ENCODE measurements at places on chromosomes 1 and 21. TPM values are rescaled to one million over a fixed set of nuclear protein-coding genes. Genes with fewer than 3 reads are reported as not detected.

DNA sequence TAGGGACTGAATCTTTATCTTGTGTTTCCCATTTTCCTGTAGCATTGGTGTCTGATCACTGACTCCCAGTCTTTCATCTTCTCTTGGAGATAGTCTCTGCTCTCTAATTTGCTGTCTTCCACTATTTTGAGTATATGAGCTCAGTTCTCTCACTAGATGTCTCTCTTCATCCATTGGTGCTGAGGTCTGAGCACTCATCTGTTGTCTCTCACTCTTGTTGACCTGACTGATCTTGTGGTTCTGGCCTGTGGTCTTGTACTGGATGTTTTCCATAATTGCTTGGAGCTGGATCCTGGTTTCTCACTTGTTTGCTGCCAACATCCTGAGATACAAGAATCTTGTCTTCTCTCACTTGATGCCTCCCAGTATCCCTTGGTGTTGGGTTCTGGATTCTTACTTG lies 25.1 kb upstream of the S100A11 start:
- DNase-seq, result no peak

GRCh38 chr1:214548271-214548670 lies 3.1 kb downstream of the PTPN14 start:
- no peak for DNase-seq

GRCh38 chr1:113375878-113376277 lies 14.4 kb upstream of the MAGI3 start:
- no peak for DNase-seq

Gene LEFTY1
- 0.89 TPM for total RNA-seq

DNA sequence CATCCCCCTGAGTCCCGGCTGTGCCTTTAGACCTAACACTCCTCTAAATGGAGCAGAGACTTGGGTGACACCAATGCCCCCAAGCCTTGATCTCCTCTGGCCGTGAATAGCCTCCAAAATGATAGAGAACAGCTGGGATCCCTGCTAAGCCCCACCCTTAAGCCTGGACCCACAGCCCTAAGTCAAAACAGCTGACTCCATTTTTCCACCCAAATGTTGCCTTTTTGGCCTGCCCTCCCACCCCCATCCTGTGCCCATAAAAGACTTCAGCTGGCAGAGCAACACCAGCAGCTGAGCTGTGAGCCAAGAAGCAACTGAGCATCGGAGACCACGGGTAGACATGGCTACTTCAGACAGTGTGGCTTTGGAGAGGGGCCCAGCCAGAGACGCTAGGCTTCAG lies 420.8 kb downstream of the NPHP4 start:
- DNase-seq, result no peak

- no peak for DNase-seq
Observed at GRCh38 chr21:31107176-31107785, 69.0 kb upstream of the KRTAP19-8 start.

Gene ADGRL2
- 45.2 TPM for total RNA-seq

DNA sequence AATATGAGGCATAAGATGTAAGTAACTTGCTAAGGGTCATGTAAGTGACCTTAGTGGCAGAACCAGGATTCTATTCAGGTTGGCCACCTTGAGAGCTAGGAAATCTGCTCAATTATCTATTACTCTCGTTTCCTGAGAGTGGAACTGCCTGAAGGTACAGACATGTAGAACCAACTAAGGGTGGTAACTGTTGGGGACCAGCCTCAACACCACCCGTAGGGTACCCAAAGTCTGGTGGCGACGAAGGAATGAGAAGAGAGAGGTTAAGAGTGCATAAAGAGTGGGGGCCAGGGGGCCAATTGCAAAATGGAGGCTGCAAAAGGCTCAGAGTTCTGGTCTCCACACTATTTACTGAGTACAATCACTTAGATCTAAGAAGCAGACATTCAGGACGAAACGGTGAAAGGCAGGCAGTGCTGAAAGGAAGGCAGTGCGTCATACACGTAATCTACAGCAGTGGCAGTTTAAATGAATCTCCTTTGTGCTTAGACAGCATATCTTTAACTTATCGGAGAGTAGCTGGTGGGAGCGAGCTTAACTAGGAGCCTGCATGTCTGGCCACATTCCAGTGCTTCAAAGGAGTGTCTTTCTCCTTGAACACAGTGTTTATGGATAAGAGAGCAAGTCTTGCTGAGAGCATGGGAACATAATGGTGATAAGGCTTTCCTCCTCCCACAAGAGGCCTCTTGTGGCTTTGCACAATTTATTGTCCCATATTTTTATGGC lies 25.0 kb downstream of the SRSF4 start:
- no peak for DNase-seq

DNA sequence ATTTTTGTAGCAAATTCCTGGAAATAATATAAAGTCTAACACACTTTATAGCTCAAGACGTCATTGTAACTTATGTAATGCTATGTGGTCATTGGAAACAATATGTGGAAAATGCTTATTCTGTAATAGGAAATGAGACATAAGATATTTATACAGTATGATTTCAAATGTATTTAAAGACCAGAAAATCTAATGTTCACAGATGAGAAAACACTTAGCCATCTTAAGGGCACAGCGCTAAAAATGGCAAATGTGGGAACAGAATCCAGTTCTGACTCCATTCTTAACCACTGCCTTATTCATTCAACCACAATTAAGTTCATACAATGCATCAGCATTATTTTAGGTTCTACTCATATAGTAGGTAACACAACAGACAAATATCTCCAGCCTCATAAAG lies 12.5 kb downstream of the CSDE1 start:
- no peak for DNase-seq

Gene PLA2G2D
- not detected for total RNA-seq

Gene OLFML2B
- 50.3 TPM for total RNA-seq

GRCh38 chr1:115295904-115296696 lies 41.9 kb downstream of the NGF start:
- no peak for DNase-seq

DNA sequence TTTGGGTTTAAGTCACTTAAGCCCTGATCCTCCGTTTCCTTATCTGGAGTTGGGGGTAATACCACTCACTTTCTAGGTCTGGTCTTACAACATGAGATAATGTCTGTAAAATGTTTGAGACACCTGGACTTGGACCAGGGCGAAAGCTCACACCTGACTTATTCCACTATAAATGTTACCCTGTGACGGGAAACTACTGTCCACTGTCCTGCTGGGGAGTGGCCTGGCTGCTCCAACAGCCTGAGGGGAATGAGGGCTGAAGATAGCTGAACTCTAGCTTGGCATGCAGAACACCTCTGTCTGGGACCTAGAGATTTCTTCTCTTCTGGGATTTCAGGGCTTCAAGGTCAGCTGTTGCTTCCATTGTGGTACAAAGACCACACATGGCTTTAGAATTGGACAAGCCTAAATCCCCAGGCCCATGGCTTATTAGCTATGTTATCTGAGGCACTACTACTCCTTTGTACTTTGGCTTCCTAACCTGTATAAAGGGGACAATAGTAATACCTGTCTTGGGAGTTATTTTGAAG lies 9.5 kb upstream of the A3GALT2 start:
- no peak for DNase-seq

- no peak for DNase-seq
Observed at GRCh38 chr1:85857991-85858390, 149.8 kb upstream of the ZNHIT6 start.

DNA sequence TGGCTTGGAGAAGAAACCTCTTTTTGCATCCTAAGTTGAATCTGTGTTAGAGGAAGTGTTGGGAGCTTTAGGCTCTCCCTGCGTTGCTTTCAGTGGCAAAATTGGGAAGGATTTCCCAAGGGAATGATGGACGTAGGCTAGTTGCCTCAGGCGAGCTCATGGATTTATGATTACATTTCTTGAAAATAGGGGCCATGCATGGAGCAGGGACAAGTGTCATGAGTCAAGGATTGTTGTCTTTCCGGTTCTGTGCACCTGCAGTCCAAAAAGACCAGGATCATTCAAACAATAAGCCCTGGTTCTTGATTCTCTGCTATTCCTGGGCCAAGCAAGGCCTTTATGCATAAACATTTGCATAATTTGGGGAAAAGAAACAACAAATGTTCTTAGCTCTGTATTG lies 7.1 kb downstream of the MAN1C1 start:
- DNase-seq, result no peak

Gene FCN3
- 1.2 TPM for total RNA-seq

- DNase-seq, result no peak
Observed at GRCh38 chr21:43921979-43922945, 57.2 kb downstream of the AGPAT3 start.

Gene LCE1B
- not detected for total RNA-seq

Gene CYP4A22
- total RNA-seq, result 0.58 TPM

DNA sequence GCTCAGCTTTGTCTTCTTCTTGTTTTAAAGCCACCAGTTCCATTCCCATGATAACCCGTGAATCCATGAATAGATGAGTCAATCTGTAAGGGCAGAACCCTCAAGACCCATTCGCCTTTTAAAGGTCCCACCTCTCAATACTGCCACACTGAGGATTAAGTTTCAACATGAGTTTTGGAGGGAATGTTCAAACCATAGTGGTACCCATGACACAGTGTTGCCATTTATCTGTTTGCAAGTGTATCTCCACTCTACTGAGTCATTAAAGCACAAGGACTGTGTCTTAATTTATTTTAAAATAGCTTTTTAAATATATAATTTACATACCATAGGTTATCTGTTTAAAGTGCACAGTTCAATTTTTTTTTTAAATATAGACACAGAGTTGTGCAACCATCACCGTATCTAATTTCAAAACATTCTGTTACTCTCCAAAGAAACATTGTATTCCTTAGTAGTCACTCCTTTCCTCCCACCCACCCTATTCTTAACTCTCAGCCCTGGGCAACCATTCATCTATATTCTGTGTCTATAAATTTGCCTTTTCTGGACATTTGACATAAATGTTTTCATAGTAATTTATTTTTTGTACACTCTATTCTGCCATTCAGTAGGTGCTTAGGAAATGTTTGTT lies 4.8 kb upstream of the IL24 start:
- DNase-seq, result no peak

DNA sequence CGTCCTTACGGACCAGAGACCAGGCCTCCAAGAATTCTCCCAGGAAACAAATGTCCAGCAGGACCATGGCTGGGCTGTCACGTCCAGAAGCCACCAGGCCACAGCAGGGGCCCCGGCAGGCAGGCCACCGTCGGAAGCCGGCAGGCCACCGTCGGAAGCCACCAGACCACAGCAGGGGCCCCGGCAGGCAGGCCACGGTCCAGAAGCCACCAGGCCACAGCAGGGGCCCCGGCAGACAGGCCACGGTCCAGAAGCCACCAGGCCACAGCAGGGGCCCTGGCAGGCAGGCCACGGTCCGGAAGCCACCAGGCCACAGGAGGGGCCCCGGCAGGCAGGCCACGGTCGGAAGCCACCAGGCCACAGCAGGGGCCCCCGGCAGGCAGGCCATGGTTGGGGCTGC lies 67.0 kb upstream of the PDE9A start:
- no peak for DNase-seq

Gene S100B
- 1,180 TPM for total RNA-seq

GRCh38 chr1:118298397-118298796 lies 113.4 kb upstream of the SPAG17 start:
- no peak for DNase-seq

DNA sequence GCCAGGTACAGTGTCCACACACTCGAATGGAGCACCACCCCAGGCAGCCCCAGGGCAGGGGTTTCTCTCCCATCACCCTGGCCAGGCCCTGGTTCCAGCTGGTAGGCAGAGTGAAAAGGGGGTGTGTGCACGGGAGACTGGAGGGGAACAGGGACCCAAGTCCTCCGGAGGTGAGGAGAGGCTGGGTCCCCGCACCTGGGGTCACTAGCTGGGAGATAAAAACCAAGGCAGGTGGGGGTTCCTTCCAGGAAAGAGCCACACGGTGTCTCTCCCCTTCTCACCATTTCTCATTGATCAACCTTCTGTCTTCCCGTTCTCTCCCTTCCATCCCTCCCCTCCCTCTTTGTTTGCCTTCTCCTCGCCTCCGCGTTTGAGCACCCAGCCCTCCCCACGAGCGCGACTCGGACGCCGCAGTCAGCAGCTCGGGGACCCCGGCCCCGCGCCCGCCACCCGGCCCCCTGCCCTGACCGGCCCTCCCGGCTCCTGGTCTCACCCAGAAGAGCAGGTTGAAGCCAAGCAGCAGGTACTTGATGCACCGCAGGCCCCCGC lies 358 bp downstream of the TSPAN2 start:
- no peak for DNase-seq

DNA sequence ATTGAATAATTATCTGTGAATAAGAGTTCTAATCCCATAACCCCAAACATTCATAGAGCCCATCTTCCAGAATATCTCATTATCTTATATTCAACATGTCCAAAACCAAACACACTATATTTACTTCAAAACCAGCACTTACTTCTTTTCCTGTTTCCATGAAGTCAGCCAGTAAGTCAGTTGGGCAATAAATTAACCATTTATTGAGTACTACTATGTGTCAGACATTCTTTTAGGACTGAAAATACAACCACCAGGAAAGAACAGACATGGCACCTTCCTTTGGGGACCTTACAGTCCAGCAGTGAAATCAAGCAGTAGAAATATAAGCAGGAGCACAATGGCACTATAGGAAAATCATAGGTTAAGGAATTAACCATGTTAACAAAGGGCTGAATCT lies 8.8 kb downstream of the AK5 start:
- DNase-seq, result no peak

Gene GRIK3
- total RNA-seq, result 32.2 TPM

Gene KCNJ9
- 0.18 TPM for total RNA-seq

DNA sequence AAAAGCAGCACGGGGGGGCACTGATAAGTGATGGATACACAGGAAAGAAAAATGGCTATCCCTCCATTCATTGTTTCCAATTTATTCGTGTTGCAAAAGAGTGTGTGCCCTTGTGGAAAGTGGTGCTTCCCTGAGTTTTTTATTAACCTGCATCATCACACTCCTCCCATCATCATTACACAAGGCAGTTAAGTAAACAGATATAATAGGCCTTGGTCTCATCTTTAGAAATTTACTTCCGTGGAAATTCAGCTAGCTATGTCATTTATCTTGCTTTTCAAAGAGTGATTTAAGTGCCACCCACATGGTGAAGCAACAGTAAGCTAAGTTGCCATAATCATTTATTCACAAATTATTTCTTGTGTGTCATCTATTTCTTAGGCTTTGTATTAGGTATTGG lies 473.3 kb downstream of the NEGR1 start:
- no peak for DNase-seq

Gene PPIAL4G
- not detected for total RNA-seq

GRCh38 chr1:9324246-9325096 lies 31.8 kb downstream of the SPSB1 start:
- no peak for DNase-seq

Gene HRNR
- not detected for total RNA-seq

- DNase-seq, result no peak
Observed at GRCh38 chr21:43608664-43609063, 50.6 kb downstream of the HSF2BP start.

Gene LAPTM5
- total RNA-seq, result 65.0 TPM

Gene BTBD19
- 35.0 TPM for total RNA-seq

GRCh38 chr1:160414881-160415280 lies 14.5 kb downstream of the VANGL2 start:
- no peak for DNase-seq

- DNase-seq, result no peak
Observed at GRCh38 chr1:226131639-226132038, 54.9 kb downstream of the ACBD3 start.

- DNase-seq, result no peak
Observed at GRCh38 chr1:164755690-164756089, 196.7 kb downstream of the PBX1 start.
